ENCODE measurements at places on chromosomes 7 and 10.
A peak's percentile ranks its signal among the peaks of the same experiment; 100 is the strongest.

- DNase-seq, result no peak
Observed at GRCh38 chr10:131193923-131194322, 117.6 kb downstream of the TCERG1L start.

DNA sequence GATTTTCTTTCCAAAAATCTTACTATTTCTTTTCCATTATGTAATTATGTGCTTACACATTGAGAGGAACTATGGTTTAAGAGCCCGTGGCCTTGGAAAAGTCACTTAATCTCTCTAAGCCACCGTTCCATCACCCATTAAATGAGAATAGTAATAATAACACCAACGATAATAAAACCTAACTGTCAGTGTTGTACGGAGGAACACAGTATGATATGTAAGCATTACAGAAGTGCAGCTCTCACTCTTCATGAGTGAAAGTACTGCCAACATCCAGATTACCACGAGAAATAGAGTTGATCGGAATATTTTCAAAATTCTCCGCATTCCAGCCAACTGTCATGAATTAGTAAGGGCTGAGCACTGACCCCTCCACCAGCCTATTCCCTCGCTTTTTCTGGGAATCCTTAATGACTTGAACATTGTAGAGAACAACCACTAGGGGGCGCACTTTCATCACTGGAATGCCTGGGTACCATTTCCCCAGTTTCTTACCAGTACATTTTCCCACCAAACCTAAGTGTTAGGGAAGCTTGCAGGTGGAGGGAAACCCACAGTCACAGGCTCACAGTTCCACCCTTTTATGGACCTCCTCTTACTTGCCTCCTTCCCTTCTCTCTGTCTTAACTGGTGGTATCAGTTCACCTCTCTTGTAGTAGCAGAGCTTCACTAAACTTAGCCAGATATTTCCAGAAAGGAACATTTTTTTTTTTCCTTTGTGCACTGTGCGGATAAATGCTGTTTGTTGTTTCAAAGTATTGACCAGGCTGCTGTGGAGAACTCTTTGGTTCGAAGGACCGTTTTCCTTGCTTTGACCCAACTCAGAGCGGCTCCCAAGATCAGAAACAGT is 27.8 kb downstream of the NKX2-3 start:
- DNase-seq, result peak; percentile 1

DNA sequence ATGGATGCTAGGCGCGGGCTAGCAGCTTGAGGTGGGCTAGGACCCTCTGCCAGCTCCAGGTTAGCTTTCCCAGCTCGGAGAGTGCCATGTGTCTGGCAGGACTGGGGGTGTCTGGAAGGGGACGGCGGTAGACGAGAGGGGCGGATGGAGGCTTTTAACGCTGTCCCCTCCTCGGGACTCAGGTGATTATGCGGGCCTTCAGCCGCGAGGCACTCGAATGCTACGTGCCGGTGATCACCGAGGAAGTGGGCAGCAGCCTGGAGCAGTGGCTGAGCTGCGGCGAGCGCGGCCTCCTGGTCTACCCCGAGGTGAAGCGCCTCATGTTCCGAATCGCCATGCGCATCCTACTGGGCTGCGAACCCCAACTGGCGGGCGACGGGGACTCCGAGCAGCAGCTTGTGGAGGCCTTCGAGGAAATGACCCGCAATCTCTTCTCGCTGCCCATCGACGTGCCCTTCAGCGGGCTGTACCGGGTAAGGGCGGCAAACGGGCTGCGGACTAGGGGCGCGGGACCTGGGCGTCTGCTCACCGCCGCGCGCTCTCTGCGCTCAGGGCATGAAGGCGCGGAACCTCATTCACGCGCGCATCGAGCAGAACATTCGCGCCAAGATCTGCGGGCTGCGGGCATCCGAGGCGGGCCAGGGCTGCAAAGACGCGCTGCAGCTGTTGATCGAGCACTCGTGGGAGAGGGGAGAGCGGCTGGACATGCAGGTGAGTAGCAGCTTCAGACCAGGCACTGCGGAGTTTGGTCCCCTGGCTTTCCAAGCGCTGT is 1.1 kb downstream of the CYP26A1 start:
- DNase-seq, result no peak

GRCh38 chr10:78570633-78571235 is 498.0 kb upstream of the ZMIZ1 start:
- DNase-seq, result no peak

DNA sequence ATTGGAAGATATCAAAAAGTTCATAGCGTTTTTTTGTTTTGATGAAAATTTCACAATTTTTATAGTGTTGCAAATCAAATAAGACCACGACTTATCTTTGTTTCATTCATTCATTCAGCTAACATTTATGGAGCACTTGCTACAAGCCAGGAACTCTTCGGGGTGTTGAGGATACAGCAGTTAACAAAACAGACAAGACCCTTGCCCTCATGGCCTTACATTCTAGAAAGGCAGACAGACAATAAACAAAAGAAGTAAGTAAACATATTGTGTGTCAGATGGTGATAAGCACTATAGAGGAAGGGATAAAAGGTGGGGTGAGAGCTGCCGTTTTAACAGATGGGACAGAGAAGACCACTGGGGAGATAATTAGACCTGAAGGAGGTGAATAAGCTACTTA is 41.6 kb upstream of the GSAP start:
- DNase-seq, result no peak

- DNase-seq, result no peak
Observed at GRCh38 chr7:88922944-88923343, 127.4 kb upstream of the TEX47 start.

GRCh38 chr7:15603124-15603523 is 41.3 kb upstream of the AGMO start:
- DNase-seq, result no peak

DNA sequence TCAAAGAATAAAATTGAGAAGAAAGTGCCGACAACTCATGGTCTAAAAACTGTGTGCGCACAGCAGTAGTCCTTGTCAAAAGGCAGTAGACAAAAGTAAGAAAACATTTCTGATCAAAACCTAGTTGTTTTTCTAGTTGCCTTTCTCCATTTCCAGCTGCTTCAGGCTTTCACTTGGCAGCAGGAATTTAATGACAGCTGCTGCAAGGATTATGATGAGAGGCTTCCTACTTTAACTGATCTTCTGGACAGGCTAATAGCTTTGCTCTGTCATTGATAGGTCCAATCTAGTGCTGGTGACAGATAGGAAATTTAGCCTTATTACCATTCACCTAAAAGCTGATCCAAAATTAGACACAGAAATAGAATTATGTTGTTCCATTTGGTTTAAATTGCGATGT is 110.7 kb upstream of the SEMA3C start:
- no peak for DNase-seq

GRCh38 chr7:26369593-26369992 is 77.9 kb downstream of the SNX10 start:
- peak; percentile 56 for DNase-seq

DNA sequence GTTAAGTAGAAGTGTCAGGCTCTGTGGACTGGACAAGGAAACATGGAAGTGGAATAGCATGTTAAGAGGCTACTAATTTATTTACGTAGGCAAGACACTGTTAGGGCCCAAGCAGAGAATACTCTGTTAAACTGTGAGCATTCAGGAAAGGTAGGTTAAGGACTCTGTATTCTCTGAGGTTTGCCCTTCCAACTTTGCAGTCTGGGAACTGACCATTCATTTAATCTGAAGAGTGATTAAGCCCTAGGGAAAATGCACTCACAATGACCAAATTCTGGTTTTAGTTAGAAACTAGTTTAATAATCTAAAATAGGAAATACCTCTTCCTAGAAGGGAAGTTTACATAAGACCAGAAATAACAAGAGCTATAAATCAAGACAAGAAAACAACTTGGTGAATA is 266.6 kb downstream of the SUGCT start:
- DNase-seq, result no peak

DNA sequence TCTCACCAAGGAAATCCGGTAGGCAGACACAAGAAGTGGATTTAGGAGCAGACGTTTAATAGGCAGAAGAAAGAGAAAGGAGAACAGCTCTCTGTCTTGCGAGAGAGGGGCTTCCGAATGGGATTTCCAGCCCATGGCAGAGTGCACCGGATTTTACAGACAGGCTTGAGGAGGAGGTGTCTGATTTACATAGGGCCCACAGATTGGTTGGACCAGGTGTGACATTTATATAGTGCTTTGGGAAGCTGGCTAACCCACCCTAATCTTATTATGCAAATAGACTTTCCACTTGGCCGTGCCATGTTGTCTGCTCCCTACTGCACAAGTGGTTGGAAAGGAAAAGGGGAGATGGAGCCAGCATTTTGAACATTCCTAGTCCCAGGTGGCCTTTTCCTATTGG is 57.8 kb downstream of the ANKMY2 start:
- DNase-seq, result no peak

DNA sequence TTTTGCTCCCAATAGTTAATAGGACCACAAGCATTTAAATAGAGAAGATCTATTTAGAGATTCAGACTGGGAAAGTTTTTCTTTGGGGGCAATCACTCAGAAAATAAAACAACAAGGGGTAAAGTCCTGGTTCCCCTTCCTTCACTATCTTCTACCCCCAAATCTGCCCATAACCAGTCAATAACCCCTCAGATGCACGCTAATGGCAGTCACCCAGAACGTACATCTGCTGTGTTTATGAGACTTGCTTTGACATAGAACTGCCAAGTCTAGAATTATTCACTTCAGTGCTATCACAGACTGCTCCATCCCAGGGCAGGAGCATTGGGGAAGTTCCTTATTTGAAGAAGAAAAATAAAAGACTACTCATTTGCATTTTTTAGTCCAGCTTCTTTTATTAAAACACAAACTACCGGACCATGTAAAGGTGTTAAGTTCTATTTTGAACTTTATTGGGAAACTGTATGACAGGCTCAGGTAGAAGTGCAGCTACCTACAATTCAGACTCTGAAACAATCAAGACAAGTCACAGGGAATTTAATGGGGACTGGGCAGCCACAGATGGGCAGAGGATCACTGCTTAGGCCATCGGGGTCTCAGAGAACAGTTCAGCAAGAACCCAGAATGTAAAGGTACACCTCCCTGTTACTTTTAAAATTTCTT is 38.4 kb downstream of the ANK3 start:
- no peak for DNase-seq

DNA sequence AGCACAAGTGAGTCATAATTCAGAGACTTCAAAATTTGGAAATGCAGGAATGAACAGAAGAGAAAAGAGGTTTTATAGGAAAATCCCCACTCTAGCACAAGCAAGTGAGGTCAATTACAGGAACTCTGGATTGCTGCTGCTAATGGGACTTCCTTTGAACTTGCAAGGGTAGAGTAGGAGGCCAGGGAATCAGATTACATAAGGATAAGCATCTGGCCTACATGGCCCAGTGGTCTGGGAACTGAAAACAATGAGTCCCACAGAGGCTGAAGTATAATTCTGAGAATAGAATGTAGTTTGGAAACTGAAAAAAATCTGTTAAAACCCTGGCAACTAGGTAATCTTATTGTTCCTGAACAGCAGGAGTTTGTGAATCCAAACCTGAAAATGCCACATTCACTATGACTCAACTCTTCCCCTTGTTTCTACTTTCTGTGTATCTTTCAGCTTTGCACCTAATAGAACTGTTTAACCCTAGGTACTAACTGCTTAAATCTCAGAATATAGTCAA is 66.5 kb downstream of the CTNNA3 start:
- DNase-seq, result no peak

GRCh38 chr10:106355450-106355849 is 809.1 kb downstream of the SORCS1 start:
- no peak for DNase-seq

DNA sequence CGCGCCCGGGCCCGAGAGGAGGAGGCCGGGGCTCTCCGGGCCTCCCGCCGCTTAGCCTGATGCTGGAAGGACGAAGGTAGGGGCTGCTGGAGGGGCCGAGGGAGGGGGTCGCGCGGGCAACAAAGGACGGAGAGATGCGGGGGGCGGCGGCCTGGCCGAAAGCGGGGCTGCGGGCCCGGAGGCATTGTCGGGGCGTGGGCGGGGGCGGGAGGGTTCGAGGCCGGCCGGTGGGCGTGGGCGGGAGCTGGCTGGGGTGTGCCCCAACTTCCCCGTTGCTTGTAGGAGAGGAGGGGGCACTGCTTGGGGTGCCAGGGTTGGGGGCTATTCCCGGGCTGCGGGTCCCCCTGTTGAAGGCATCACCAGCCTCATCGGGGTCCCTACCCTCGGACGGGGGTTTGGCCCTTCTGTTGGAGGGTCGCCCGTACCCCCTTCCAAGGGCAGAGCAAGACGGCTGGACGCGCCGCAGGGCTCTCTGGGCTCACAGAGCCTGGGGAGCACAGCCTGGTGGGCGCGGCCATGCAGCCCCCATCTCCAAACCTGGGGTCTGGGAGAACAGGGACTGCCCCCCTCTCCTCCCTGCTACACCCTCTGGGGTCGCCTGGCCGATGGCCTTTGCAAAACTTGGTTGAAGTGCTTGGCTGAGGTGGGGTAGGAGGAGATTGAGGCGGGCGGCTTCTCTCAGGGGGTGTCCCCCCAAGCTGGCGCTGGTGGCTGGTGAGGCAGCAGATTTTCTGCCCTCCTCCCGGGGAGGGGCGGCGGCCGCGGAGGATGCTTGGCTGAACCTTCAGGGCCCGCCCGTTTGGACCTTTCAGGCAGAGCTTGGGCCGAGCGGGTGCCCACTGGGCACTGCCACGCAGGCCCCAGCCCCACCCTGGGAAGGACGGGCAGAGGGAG is 699 bp downstream of the CLIP2 start:
- DNase-seq, result no peak

- DNase-seq, result no peak
Observed at GRCh38 chr10:76021398-76021797, 590.0 kb downstream of the LRMDA start.

DNA sequence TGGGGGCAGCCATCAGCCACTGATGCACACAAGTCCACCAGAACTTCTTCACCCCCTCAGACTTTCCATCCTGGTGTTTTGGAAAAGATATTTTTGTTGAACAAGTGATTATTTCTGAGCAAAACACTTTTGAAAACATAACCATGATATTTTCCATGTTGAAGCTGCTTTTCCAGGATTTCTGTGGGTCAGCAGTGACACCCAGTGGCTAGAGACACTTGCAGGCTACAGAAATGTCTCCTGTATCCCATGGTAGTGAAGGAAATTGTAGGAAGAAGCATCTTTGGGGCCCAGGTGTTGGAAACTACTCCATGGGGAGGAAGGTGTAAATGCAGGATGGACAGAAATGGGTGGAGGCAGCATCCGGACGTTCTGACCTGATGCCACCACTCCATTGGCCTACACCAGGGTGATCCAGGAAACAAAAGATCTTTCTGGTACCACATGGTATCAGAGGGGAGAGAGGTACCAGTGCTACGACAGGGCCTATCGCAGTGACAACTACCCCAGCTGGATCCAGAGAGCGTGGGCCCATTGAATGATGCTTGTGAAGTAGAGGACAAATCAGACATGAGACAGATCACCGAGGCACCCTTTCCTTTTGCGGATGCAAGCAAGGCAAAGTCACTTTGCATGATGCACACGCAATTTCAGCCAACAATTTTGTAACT is 111.7 kb upstream of the COBL start:
- DNase-seq, result no peak

GRCh38 chr10:99929360-99929759 is 80.4 kb downstream of the DNMBP start:
- no peak for DNase-seq

- DNase-seq, result no peak
Observed at GRCh38 chr10:24381235-24382010, 172.5 kb downstream of the KIAA1217 start.

- no peak for DNase-seq
Observed at GRCh38 chr10:114380797-114381196, 23.5 kb downstream of the AFAP1L2 start.
